CD4-positive, alpha-beta T cell treated with Interleukin-21 for 1 hour (primary cell): ENCODE measurements at places on chromosomes 2 and 18.

GRCh38 chr2:133828913-133829312 lies 260.6 kb upstream of the NCKAP5 start:
- DNase-seq = no peak

- DNase-seq = no peak
Measured at GRCh38 chr2:170436077-170436943, 258.4 kb downstream of the MYO3B start.

DNA sequence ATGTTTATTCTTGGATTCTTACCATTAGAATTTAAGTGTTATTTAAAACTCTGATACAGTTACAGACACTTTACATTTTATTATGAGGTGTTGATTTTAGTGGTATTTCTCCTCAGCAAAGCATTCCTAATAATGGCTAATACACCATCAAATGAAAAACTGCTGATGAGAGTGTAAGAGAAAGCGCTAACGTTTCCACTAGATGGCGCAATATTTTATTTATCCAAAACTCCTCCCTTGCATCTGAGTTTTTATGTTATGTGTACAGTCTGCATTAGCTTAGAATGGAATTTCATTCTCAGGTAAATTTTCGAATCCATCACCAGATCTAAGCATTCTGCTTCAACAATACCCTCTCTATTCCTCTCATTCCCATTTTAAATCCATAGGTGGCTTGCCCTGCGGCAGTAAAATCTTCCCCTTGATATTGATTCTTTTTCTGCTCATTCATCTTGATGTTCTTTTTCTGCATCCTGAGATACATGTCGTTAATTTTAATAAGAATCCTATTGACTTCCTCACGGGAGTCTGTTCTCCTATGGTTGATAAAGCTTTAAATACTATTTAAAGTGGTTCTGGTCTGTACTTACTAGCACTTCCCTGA lies 53.9 kb downstream of the PRKRA start:
- DNase-seq = peak; percentile 54

DNA sequence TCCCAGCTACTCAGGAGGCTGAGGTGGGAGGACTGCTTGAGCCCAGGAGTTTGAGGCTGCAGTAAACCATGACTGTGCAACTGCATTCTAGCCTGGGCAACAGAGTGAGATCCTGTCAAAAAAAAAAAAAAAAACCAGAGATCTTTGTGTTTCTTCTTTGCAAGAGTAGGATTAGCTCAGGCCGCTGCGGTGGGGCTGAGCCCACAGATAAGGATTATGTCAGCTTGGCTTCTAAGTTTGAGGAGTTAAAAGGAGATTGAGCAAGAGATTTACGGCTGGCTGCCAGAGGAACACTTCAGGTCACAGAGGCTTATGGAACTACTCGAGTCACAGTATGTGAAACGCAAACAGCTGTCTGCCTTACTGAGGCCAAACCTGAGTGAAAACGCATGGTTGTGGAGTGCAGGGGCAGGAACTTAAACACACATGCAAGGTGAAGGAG lies 146.7 kb upstream of the L3MBTL4 start:
- DNase-seq = no peak

GRCh38 chr2:105454801-105455485 lies 56.1 kb upstream of the FHL2 start:
- peak; percentile 5 for DNase-seq

GRCh38 chr2:25030702-25031101 lies 11.2 kb upstream of the EFR3B start:
- DNase-seq = no peak

DNA sequence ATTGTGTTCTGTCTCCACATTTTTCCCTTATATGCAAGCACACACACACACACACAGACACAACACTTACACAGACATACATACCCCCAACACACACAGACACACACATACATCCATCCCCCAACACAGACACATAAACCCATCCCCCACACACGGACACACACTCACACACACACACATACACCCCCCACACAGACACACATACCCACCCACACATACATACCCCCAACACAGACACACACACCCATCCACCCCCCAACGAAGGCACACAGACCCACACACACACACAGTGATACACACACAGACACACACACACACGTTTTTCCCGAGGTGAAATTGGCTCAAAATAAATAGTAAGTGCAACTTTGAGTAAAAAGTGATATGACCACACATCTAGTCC lies 41.6 kb upstream of the CUL3 start:
- DNase-seq = no peak
